Stimulated activated CD4-positive, alpha-beta T cell treated with anti-CD3 and anti-CD28 coated beads, Interleukin-2, amount 100 ng/mL, for 48 hours (primary cell): ENCODE measurements at places on chromosomes 13 and 19.

GRCh38 chr13:65892859-65893258 is 1337.3 kb downstream of the PCDH9 start:
- no peak for DNase-seq

DNA sequence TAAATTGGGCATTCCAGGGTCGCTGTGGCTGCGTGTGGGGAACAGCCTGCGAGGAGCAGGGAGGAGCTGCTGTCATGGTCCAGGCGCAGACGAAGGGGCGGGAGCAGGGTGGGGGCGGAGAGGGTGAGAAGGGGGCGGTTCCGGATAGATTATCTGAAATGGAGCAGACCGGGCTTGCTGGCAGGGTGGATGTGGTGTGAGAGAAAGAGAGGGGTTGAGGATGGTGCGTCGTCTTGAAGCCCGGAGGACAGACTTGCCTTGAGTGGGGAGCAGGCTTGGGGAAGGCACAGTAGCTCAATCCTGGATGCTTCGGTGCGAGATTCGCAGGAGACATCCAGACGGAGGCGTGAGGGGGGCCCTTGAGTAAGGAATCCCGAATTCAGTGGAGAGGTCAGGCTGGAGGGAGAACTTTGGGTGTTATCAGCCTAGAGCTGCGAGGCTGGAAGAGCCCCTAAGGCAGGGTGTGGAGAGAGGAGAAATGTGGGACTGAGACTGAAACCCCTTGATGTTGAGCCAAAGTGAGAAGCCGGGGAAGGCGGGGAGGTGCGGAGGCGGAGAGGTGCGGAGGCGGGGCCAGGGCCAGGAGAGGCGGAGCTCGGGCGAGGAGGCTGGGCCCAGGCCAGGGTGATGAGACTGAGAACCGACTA is 40.6 kb downstream of the DPF1 start:
- DNase-seq: no peak

DNA sequence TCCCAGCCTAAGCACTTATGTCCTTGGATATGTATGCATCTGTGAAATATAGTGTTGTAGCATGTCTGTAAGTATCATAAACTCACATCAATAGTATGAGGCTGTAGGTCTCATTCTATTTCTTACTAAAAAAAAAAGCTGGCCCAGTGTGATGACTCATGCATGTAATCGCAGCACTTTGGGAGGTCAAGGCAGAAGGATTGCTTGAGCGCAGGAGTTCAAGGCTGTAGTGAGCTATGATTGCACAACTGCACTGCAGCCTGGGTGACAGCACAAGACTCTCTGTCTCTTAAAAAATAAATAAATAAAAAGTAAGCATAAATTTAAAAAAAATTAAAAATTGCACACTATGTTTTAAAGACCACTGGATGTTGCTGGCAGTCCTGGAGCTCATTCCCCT is 79.1 kb upstream of the SPATA13 start:
- no peak for DNase-seq

- no peak for DNase-seq
Observed at GRCh38 chr13:109159650-109160309, 530.4 kb downstream of the MYO16 start.

DNA sequence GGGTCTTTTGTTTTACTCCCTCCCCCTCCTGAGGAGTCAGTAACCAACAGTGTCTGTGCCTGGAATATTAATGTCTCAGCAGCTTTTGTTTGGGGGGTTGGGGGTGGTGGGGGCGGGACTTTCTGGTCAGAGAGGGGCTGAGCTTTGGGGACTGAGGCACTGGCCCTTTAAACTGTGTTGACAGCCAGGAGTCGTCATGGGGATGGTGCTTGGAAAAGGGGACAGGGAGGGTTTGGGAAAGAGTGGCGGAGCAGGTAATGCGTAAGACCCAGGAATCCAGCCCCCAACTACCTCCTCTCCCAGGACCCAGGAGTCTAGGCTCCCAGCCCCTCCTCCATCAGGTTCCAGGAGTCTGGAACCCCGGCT is 5.2 kb downstream of the CADM4 start:
- no peak for DNase-seq
